ENCODE measurements at places on chromosomes 11 and 22. TPM values are rescaled to one million over a fixed set of nuclear protein-coding genes. Genes with fewer than 3 reads are reported as not detected.
A peak's percentile ranks its signal among the peaks of the same experiment; 100 is the strongest.

The PKDREJ gene
- not detected for total RNA-seq

The ASPHD2 gene
- total RNA-seq = 1.5 TPM

- DNase-seq = no peak
These were observed 350.6 kb upstream of the RAG2 start for GRCh38 chr11:36948460-36949127.

DNA sequence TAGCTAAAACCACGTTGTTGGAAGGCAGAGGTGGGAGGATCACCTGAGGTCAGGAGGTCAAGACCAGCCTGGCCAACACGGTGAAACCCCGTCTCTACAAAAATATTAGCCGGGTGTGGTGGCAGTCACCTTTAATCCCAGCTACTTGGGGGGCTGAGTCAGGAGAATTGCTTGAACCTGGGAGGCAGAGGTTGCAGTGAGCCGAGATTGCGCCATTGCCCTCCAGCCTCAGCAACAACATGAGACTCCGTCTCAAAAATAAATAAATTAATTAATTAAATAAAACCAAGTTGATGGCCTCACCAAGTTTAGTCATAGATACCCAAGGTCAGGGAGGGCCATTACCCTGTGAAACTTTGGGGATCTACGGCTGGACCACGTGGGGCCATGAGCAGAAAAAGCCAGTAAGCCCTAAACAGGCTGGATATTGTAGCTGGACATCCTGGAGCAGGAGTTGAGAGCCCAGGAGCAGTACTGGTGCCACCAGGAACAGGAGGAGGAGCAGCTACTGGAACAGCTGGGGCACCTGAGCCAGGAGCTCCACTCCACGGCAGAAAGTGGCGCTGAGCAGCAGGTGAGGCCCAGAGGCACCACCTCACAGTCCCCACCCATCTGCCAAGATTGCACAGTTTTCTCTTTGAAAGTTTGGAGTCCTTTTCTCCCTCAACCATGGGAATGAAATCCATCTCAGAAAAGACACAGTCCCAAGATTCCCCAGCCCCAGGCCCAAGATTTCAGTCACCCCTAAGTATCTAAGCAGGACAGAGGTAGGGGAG is 50.5 kb downstream of the BTG4 start:
- DNase-seq = no peak

The PLAAT2 gene
- 2.9 TPM for total RNA-seq

DNA sequence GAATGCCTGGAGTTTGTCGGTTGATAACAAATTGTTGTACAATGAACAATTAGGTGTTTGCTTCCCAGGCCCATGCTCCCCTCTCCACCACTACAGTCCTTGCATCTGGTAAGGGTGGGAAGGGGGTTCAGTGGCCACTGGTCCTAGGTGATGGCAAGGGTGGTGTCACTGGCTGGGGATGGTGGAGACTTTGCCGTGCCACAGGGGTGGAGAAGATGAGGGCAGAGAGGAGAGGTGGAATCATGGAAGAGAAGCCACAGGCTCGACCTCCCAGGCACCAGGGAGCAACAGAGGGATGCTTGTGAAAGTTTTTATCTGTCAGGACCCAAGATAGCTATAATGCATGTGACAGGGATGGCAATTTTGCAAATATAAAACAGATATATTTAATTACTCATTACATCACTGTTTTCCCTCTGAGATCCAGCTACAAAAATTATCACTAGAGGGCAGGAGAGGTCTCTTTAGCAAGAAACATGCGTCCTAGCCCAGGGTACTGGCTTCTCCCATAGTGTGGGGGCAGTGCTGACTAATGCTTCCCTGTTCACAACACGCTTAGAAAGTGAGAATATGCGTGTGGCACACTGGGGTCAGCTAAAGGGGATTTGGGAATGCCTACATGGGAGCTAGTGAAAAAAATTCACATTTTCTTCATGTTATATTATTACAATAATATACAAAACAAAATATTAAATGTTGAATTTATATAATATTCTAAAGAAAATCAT is 49.0 kb upstream of the AMPD3 start:
- peak; percentile 57 for DNase-seq

GRCh38 chr11:78158987-78159652 is 19.7 kb upstream of the ALG8 start:
- DNase-seq = no peak

DNA sequence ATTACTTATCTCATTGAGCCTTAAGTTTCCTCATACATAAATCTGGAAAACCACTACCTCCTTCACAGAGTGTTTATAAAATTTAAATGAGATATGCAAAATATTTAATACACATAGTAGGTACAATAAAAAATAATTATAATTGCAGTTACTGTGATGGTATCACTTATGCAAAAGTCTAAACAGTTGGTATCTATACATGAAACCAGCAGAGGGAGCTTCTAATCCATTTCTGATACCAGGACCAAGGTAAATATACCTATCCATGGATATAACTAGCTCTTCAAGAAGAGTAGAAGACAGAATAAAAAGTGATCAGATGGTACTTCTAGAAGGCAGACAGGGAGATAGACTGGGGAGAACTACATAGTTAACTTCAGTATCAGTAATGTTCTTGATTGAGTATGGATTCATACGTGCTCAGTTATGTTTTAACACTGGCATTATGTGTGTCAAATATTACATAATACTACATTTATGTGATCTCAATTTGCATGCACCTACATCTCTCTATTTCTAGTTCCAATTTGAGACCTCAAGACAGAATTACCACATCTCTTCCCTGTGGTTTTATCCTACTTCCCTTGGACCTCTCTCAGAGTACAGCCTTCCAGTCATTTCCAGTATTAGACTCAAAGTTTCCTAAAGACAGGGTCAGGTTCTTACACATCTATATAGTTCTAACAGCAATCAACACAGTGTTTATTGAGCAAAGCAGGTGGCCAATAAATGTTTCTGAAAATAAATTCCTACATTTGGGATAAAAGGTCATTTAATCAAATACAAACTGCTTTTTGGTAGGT is 13.7 kb upstream of the TSG101 start:
- no peak for DNase-seq

The HEPACAM gene
- not detected for total RNA-seq

- DNase-seq = no peak
These were observed at the start of gene SORL1-AS1 for GRCh38 chr11:121452609-121453150. Gene SORL1-AS1 (minus strand): TSS chr11:121452967.

The OR6A2 gene
- total RNA-seq = 0.18 TPM

- DNase-seq = no peak
These were observed 3.0 kb upstream of the SORL1 start for GRCh38 chr11:121449123-121449522.

- DNase-seq = peak; percentile 30
These were observed 7.4 kb downstream of the MOB2 start for GRCh38 chr11:1479006-1479677.
